ENCODE measurements at places on chromosomes 12 and 14.
A peak's percentile ranks its signal among the peaks of the same experiment; 100 is the strongest.

DNA sequence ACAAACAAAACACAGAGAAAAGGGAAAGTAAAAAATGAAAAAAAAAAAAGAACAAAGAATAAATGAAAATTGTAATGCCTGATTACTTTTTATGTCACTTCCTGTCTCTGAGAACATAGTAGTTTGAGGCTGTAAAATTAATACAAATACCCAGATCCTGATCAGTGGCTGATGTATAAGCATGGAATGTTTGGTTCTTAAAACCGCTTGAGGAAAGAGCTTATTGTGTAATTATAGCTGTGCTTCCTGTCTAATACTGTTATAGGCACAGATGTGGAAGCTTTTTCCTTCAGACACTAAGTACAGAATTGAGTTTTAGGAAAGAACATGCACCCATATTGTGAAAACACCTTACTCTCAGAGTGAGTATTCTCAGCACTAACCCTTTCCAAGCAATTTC lies 86.9 kb downstream of the AVPR1A start:
- DNase-seq, result no peak

- no peak for DNase-seq
Measured at GRCh38 chr12:3770891-3771290, 18.0 kb upstream of the CRACR2A start.

- DNase-seq, result no peak
Measured at GRCh38 chr12:2386566-2386965, 333.8 kb downstream of the CACNA1C start.

GRCh38 chr14:54762296-54762695 lies 140.3 kb downstream of the GCH1 start:
- DNase-seq, result no peak

DNA sequence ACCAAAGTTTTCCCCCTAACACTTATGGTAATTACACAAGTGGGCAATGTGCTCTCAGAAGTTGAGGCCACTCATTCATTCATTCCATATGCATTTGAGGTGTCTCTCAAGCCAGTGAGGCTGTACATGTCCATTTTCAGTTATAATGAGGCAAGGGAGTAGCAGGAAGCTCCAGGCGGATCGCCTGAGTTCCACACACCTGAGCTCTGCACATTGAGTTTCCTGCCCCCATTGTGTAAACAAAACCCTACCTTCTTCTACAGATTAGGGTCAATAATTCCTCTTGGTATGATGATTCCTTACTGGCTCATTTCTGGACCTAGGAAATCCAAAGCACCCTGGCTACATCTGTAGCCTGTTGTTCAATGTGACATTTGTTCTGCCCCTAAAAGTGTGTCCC lies 555.3 kb downstream of the MED13L start:
- DNase-seq, result no peak

- no peak for DNase-seq
Measured at GRCh38 chr14:99296517-99296916, 24.5 kb upstream of the BCL11B start.

GRCh38 chr12:60112763-60113162 lies 516.9 kb downstream of the SLC16A7 start:
- no peak for DNase-seq

DNA sequence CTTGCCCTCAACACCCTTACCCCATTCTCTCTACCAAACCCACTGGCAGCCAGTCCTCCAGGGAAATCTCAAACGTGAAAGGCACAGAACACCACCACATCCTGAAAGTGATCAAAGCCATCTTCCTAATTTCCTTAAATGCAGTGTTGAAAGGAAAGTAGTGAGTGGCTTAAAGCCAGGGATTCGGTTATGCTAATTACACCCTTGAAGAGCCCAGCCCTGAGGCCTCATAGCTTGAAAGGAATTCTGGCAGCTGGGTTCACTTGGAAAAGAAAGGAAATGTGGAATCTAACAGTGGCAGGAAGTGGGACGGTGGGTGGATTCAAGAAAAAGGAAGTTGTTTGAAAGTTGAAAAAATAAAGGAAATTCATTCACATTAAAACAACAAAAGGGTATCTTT lies 73.0 kb upstream of the FICD start:
- no peak for DNase-seq

DNA sequence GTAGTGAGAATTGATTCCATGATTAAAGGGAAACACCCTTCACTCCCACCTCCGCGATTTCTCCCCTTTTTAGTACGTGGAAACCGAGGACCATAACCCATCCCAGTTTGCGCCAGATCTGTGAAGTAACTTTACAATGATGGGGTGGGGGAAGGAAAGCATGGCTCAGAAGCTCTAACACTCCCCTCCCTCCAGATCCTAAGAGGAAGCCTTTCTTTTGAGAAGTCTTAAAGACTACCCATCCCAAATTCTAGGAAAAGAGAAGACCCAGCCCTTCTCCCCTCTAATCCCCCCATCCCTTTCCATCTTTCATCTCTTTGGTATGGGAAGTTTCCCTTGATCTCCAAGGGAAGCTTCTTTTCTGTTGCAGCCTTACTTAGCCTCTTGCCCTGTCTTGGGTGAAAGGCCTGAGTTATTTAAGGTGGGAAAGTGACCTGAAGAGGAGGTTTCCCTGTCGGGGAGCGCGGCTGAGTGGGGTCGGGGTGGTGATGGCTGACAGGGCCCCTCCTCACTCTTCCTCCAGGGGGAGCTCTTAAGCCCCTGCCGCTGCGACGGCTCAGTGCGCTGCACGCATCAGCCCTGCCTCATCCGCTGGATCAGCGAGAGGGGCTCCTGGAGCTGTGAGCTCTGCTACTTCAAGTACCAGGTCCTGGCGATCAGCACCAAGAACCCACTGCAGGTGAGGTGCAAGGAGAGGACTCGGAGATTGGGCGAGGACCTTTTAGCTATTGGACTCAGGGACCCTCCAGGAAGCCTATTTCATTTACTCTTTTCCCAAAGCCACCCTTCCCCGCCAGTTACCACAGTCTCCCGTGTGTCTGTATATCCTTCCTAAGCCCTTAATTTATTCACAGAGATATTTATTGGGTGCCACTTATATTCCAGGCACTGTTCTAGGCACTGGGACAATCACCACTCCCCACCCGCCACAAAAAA lies 1.8 kb downstream of the MARCHF9 start:
- DNase-seq, result peak; percentile 62

- DNase-seq, result no peak
Measured at GRCh38 chr14:66596241-66596985, 88.5 kb downstream of the GPHN start.

GRCh38 chr14:52313903-52314594 lies at the start of gene PTGER2:
TSS of gene PTGER2 (plus strand) at chr14:52314312. CDS start at chr14:52314549, 237 bp downstream.
- peak; percentile 31 for DNase-seq

GRCh38 chr12:125434936-125435443 lies 369.8 kb downstream of the AACS start:
- no peak for DNase-seq

DNA sequence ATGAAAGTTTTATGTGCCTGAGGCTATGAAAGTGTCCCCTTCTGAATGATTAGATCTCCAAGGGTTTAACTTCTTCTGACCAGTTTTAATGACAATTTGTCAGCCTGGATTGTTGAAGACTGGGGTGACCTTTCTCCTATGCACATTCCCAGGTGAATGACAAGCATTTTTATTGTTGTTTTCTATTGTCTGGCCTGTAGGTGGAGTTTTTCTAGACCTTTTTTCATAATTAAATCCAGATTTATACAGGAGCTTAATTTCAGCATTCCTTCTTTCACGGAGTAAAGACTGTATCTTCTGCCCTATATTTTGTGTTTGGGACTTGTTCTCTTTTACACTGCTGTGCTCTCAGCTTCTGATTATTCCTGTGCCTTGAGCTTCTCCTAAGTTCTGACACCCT lies 125.0 kb upstream of the FAR2 start:
- no peak for DNase-seq

GRCh38 chr12:121651320-121651719 lies 18.1 kb downstream of the MORN3 start:
- no peak for DNase-seq

- DNase-seq, result no peak
Measured at GRCh38 chr14:59679872-59680271, 103.3 kb upstream of the CCDC175 start.

DNA sequence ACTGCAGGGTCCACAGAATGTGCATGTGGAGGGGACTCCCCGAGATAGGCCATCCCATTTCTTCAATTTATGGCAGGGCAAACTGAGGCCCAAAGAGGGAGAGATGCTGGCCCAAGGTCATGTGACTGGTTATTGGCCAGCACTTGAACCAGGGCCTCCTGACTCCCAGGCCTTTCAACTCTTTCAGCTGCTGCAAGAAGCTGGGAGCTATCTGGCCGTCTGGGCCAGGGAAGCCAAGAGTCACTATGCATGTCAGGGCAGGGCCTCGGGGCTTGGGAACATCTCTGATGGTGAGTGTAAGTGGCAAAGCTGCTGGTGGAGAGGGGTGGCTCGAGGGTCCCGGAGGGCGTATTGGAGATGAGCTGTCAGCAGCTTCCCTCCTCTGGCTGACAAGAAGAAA lies 9.5 kb upstream of the LTBP2 start:
- no peak for DNase-seq

DNA sequence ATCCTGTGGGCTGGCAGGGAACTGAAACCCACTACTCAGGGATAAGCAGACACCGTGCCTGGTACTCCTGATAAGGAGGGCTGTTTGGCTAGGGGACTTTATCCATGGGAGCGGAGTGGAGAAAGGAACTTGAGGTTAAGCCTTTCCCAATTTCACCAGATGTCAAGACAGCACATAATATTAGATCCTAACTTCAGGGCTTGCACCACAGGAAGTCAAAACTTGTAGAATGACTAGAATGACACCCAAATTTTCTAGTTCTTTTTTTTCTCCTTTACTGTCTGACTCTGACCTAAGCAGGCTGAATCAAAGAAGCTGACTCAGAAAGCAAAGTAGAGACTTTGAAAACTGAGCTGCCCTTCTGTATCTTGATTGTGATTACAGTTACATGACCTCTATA lies 7.1 kb upstream of the CGRRF1 start:
- no peak for DNase-seq

- DNase-seq, result no peak
Measured at GRCh38 chr14:55979096-55979495, 139.1 kb upstream of the PELI2 start.

GRCh38 chr14:85471156-85471555 lies 58.8 kb upstream of the FLRT2 start:
- no peak for DNase-seq

DNA sequence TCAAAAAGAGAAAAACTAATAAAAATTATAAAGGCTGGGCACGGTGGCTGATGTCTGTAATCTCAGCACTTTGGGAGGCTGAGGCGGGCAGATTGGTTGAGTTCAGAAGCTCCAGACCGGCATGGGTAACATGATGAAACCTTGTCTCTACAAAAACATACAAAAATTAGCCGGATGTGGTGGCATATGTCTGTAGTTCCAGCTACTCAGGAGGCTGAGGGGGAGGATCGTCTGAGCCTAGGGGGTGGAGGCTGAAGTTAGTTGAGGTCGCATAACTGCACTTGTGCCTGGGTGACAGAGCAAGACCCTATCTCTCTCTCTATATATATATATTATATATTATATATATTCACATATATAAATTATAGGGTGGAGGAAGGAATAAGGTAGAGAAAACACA lies 32.5 kb upstream of the ANO2 start:
- no peak for DNase-seq

GRCh38 chr12:90327793-90328743 lies 619.4 kb upstream of the ATP2B1 start:
- no peak for DNase-seq

DNA sequence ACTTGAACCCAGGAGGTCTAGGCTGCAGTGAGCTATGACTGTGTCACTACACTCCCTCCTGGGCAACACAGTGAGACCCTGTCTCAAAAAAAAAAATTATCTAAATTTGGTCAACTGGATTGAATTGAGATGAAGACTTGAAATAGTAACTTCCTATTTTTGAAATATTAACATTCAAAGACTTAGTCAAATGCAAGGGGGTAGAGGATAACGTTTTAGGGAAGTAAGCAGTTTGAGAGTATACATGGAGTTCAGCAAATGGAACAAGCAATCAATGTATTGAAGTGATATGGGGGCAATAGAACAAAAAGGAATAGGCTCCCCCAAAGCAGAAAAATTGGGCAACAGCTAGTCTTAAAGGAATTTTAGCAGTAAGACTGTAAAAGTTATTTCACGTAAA lies 4.6 kb upstream of the MFAP5 start:
- DNase-seq, result no peak

DNA sequence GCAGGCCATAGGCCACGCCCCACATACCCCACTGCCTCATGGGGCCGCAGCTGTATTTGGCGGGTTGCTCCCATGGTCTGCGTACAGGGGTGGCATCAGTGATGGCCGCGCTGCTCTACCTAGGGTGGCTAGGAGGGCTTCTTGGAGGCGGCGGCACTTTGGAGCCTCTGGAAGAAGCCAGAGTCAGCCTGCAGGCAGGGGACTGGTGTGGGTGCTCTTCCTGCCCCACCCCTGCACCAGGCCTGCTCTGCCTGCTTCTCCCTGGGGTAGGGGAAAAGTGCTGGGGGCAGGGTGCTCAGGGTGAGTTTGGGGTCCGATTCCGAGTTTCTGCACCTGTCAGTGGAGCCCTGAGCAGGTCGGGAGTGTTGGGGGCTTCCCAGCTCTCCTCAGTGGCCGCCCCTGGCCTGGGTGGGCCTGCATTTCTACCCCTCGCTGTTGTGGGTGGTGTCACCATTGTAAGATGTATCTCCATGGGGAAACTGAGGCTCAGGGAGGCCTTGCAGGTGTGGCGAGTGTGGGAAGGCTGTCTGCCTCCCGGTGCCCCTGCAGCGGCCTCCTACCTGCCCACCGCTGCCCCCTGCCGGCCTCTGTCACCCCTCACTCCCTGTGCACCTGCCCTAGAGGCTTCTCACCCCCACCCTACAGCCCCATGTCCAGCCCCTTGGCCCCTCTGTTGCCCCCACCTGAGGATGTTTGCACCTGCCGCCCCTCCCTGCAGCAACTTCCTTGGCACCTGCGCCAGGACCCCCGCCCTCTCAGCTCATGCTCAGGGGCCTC lies 5.5 kb downstream of the CEP170B start:
- no peak for DNase-seq

- no peak for DNase-seq
Measured at GRCh38 chr14:64860039-64860438, 19.7 kb downstream of the SPTB start.

GRCh38 chr12:69919495-69919894 lies 94.5 kb downstream of the MYRFL start:
- DNase-seq, result no peak

GRCh38 chr12:111398530-111398929 lies 7.2 kb upstream of the SH2B3 start:
- no peak for DNase-seq

- DNase-seq, result no peak
Measured at GRCh38 chr12:75805905-75806304, 225.7 kb downstream of the PHLDA1 start.

- DNase-seq, result no peak
Measured at GRCh38 chr14:66380143-66380542, 106.0 kb upstream of the CCDC196 start.

- no peak for DNase-seq
Measured at GRCh38 chr14:24879661-24880386, 170.1 kb downstream of the STXBP6 start.

GRCh38 chr14:68864361-68864750 lies 71.5 kb upstream of the ZFP36L1 start:
- DNase-seq, result no peak

- no peak for DNase-seq
Measured at GRCh38 chr12:14946861-14947260, 8.5 kb upstream of the ERP27 start.
